ENCODE measurements at places on chromosomes 5 and 9.

- no peak for DNase-seq
Observed at GRCh38 chr9:90964101-90965020, 162.7 kb downstream of the SYK start.

DNA sequence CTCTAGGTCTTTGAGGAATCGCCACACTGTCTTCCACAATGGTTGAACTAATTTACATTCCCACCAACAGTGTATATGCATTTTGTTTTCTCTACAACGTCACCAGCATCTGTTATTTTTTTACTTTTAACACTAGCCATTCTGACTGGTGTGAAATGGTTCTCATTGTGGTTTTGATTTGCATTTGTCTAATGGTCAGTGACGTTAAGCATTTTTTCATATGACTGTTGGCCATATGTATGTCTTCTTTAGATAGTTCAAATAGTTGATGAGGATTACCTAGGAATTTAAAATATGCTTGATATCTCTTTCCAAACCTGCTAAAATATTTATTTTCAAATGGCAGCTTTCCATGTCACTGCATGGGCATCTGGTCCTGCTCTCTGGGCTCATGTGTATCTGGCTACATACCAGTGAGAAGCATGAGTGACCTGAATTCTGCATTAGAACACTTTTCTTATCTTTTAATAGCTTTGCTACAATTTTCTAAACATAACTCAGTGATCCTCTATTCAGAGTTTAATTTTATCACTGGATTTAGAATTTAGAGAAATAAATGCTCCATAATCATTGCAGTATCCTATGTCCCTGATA is 95.8 kb upstream of the ADAMTS16 start:
- DNase-seq, result no peak

GRCh38 chr5:153972240-153972639 is 66.5 kb downstream of the FAM114A2 start:
- no peak for DNase-seq

DNA sequence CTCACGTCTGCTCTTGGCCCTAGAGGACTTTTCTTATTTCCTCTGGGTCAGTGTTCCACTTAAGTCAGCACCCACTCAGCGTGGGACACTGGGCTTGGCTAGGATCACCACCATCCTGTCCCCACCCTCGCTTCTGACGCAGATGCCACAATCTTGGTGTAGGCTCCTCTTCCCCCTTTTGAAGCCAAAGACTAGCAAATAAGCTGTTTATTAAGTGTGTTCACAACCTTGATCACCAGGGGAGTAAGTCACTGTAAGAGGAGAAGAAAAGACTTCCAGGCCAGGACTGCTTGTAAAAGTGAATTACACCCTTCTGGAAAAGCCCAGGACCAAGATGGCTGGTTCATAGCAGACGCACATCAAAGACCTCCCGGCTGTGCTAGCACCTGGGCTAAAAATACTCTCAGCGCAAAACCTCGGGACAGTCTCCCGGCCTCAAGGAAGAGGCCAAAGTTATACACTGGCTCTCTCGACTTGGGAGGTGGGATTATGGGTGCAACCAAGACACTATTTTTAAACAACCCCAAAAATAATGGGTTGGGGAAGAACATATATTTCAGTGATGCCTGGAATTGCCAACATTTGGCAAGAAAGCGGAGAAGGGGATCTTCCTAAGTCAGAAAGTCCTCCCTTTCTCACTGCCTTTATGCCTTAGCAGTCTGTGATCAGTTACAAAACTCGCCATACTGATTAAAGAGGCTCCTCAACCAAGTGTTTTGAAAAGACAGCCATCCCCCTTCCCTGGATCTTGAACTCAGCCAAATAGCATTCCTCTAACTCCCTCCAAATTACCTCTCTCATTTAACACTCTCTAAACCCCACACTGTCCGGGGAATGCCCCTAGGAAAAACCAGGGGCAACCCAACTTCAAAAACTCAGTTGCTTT is 69.4 kb downstream of the RAPGEF1 start:
- DNase-seq, result no peak

DNA sequence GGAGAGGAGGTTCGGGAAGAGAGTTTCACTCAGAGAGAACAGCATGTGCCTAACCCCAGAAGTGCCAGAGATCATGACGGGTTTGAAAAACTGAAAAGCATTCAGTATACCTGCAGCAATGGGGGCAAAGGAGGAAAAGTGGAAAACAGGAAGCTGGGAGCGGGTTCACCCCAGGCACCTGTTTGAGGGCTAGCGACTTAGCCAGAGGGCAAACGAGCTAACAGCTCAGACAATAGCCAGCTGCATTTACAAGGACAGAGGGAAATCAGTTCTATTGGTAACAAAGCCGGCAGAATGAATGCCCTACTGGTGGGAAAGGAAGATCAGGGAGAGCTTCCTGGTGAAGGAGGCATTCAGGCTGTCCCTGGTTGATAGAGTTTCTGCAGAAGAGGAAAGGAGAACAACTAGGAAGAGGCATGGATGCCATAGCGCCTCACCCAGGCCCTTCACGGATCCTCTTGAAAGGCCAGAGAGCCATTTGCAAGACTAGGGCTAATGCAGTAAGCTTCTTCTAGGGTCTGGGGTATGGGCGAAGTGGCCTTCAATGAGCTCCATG is 141.7 kb upstream of the ADRA1B start:
- DNase-seq, result no peak

DNA sequence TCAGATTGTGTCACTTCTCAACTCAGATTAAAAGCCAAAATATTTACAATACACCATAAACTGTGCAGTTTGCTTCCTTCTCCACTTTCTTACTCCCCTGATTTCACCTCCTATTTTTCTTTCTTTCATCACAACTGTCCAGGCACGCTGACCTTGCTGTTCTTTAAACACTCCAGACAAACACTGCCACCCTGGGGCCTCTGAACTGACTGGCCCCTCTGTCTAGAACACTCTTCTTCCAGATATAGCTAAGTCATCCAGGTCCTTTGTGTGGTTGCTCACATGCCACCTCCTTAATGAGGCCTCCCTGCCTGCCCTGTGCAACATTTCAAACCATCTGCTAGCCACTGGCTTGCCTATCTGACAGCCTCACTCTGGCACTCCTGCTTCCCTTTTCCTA is 46.6 kb downstream of the ATG10 start:
- no peak for DNase-seq

DNA sequence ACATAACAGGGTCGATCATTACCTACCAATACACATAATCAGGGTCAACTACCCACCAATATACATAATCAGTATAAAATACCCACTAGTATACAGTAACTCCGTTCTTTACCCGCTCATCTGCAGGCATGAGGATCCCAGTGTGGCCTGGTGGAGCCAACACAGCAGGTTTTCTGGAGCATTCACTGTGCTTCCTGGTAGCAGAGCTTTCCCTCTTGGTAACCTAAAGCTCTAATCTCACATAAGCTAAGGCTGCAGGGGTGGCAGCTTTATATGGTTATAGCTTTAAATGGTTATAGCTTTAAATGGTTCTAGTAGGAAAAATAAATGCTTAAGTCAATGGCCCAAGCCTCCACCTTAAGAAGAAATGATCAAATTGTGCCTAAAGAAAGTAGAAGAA is 11.9 kb downstream of the LCN1 start:
- DNase-seq, result no peak

GRCh38 chr5:143796125-143796524 is 15.8 kb upstream of the HMHB1 start:
- no peak for DNase-seq

DNA sequence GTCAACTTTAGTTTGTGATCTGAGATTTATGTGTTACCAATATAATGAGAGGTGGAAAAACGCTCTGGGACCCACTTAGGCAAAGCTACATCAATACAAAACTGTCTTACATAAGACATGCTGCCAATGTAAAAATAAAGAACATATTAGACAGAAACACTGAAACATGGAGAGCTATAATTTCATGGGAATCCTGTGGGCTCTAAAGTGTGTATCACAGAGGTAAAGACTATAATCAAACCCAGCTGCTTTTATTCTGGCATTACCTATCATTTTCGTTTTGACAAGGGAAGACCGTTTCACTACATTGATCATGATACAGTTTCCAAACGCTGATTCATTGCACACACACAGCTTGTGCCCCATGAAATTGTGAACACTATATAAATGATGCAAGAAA is 400.5 kb upstream of the TUSC1 start:
- DNase-seq, result no peak

DNA sequence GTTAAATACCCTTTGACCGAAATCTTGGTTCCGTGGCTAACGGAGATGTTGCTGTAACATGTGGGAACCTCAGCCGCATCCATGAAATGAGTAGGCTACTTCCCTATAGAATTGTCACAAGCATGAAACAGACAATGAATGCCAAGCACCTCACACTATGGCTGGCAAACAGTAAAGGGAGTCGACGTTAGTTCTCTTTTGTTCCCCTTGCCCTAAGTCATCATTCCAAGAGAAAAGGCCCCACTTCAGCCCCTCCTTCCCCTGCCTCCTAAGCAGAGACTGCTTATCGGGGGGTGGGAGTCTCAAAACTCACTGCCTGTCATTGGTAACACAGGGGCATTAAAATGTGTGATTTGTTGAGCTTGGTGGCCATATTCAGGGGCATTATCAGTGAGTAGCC is 159.6 kb downstream of the MAPKAP1 start:
- DNase-seq, result no peak

DNA sequence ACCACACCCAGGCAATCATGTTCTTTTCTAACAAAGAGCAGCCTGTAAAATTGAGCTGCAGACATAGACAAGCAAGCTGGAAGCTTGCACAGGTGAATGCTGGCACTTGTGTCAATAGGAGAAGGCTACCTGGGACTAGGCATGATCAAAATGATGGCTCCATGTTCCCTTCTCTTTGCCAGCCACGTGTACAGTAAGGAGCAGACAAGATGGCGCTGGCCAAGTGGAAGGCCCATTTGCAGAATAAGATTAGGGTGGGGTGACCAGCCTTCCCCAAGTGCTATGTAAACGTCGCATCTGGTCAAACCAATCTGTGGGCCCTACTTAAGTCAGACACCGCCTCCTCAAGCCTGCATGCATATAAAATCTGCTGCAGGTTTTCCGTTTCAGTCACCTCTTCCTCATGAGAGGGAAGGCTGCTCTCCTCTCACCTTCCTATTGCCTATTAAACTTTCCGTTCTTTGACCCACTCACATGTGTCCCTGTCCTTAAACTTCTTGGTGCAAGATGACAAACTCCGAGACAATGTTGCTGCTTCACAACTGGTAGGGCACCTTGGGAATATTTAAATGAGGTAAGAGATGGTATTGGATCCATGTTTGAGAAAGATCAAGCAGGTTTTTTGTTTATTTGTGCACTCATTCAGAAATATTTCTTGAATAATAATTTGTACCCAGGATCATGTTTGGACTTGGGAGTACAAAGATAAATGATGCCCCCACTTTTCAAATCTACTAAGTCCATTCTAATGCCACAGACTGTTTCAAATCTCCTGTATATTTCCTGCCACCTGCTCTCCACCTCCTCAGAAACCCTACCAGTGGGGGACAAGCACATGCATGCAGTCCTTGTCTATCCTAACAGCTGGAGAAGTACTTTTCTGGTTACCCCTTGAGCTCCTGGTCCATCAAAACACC is 30.7 kb upstream of the TGFBR1 start:
- DNase-seq, result no peak

DNA sequence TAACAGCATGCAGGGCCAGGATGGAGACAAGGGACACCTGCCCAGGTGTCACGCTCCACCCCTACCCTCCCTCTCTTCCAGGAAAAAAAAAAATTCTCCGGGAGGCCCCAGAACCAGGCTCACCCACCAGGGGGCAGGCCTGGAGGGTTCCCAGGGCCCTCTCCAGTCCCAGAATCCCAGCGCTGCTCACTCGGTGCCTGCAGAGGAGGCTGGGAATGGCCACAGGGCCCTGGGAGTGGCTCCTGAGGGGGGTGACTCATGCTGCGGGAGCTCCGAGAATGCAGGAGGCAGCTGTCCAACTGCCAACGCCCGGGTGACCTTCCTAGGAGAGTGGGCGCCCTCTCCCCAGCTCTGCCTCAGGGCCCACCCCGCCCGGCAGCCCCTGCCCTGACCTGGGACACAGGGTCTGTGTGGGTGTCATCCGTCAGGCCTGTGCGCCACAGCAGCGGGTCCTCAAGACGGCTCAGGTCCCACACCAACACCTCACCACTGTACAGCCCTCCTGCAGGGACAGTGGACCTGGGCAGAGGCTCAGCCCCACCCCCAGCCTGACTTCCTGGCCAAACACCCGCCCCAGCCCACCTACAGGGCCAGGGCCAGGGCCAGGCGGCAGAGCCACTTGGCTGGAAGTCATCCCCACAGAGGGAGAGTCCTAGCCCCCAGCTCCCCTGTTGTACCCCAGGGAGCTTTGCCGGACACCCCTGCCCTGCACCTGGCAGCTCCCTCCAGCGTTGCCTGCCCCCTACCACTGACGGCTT is 21.2 kb downstream of the DYNC2I2 start:
- no peak for DNase-seq

- no peak for DNase-seq
Observed at GRCh38 chr5:95864944-95865504, 42.5 kb upstream of the GLRX start.

DNA sequence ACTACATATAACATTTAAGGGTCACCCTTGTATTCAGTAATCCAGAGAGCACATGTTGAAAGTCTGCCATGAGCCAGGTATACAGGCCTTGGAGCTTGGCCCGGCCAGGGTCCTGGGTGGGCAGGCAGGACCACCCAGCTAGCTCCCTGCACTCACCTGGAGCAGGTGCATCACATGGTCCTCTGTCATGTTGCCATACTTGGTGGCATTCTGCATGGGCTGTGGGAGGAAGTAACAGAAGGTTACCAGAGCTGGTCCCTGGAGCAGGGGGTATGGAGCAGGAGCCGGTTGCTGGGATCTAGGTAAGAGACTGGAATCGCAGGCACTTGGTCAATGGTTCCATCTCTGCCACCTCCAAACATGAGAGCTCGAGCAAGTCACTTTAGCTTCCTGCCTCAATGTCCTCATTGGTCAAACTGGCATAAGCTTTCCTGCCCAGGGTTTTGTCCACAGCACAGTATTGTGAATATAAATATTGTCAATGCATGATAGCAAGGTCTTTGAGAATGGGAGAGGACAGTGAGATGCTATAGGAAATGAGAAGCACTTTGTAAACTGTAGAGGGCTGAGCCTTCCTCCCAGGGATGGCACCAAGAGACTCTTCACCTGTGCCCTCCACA is 6.5 kb downstream of the CD74 start:
- no peak for DNase-seq

DNA sequence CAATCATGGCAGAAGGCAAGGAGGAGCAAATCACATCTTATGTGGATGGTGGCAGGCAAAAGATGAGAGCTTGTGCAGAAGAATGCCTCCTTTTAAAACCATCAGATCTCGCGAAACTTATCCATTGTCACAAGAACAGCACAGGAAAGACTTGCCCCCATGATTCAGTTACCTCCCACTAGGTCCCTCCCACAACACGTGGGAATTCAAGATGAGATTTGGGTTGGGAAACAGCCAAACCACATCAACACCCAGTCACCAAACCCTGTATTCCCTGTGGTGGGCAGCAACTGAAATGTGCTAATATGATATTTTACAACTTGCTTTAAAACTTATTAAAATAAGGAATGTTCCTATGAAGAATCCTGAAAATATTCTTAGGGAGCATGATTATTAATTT is 54.2 kb downstream of the RASGRF2 start:
- DNase-seq, result no peak

- no peak for DNase-seq
Observed at GRCh38 chr5:88695931-88696330, 187.1 kb downstream of the MEF2C start.
